CD4-positive, alpha-beta T cell (primary cell): ENCODE measurements at places on chromosomes 12 and 14. TPM values are rescaled to one million over a fixed set of nuclear protein-coding genes. Genes with fewer than 3 reads are reported as not detected.

The PTGDR gene
- 0.41 TPM for total RNA-seq

The PTCSC3 gene
- not detected for total RNA-seq

The CPNE6 gene
- total RNA-seq, result not detected

The PIANP gene
- total RNA-seq, result 0.87 TPM

The LMO3 gene
- total RNA-seq, result not detected

The IL26 gene
- 0.25 TPM for total RNA-seq

The GPR84 gene
- 0.27 TPM for total RNA-seq

The SERPINA1 gene
- 4.3 TPM for total RNA-seq

The PCED1B gene
- total RNA-seq, result 18.7 TPM

The IFNG-AS1 gene
- total RNA-seq, result 0.55 TPM

The CACNA1C gene
- total RNA-seq, result 0.08 TPM

The NXPH4 gene
- total RNA-seq, result not detected

The IRAK3 gene
- 0.59 TPM for total RNA-seq

The AQP2 gene
- not detected for total RNA-seq

The HSP90B1 gene
- total RNA-seq, result 201 TPM

The OTX2 gene
- not detected for total RNA-seq

The KTN1 gene
- total RNA-seq, result 59.9 TPM

The C12orf60 gene
- 0.11 TPM for total RNA-seq

The NKX2-1 gene
- total RNA-seq, result not detected

The OR4M1 gene
- not detected for total RNA-seq

The STYK1 gene
- total RNA-seq, result not detected

The CLEC7A gene
- total RNA-seq, result 3.7 TPM

The EEF1AKMT3 gene
- 1.1 TPM for total RNA-seq

The COL2A1 gene
- total RNA-seq, result not detected

The SGPP1 gene
- total RNA-seq, result 16.8 TPM

The KLHL33 gene
- 0.19 TPM for total RNA-seq

The CIT gene
- total RNA-seq, result 1.3 TPM

The ACVRL1 gene
- total RNA-seq, result not detected

The PROX2 gene
- 0.25 TPM for total RNA-seq

The GALNT8 gene
- total RNA-seq, result 0.44 TPM

The OR4E2 gene
- total RNA-seq, result not detected

The TTC9 gene
- total RNA-seq, result 6.8 TPM

The COCH gene
- total RNA-seq, result not detected

The CD69 gene
- total RNA-seq, result 631 TPM

The SLC5A8 gene
- not detected for total RNA-seq

The DDX47 gene
- 153 TPM for total RNA-seq
